ENCODE measurements at places on chromosomes 4 and X. TPM values are rescaled to one million over a fixed set of nuclear protein-coding genes. Genes with fewer than 3 reads are reported as not detected.

The CCSER1 gene
- polyA plus RNA-seq = 20.2 TPM

The GIMD1 gene
- not detected for polyA plus RNA-seq

The SPANXC gene
- 5.4 TPM for polyA plus RNA-seq

The SPIN2A gene
- polyA plus RNA-seq = 0.34 TPM
